ENCODE measurements at places on chromosomes 11 and 22. TPM values are rescaled to one million over a fixed set of nuclear protein-coding genes. Genes with fewer than 3 reads are reported as not detected.

OR51E2 gene
- not detected for total RNA-seq

PNPLA5 gene
- total RNA-seq = not detected

RIC3 gene
- total RNA-seq = 14.9 TPM

RIC8A gene
- total RNA-seq = 118 TPM

KCNJ1 gene
- total RNA-seq = not detected

Data from tibial nerve (tissue), 4 donors.